ENCODE measurements at places on chromosomes 3 and 15. TPM values are rescaled to one million over a fixed set of nuclear protein-coding genes. Genes with fewer than 3 reads are reported as not detected.

The TFDP2 gene
- 52.0 TPM for total RNA-seq

The CLDND1 gene
- total RNA-seq: 42.6 TPM

DNA sequence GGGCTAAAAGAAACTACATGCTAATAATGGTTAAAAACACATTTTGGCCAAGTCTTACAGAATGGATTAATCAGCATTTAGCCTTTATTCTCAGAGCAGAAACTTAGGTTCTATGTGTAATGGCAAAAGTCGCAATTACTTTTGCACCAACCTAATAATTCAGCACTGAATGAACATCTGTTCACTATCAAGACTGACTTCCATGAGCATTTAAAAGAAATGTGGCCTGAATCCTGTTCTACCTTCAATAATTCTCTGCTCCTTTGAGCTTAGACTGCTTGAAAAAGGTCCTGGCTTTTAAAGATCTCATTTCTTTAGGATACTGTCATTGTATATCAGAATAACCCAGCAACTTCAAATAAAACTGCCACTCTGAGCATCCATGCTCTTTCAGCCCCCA lies 145.9 kb downstream of the PDZRN3 start:
- DNase-seq: no peak

GRCh38 chr3:165897137-165897536 lies 59.9 kb upstream of the BCHE start:
- no peak for DNase-seq

The GASK1A gene
- total RNA-seq: 22.8 TPM

- DNase-seq: no peak
These were observed 5.3 kb downstream of the PLSCR2 start for GRCh38 chr3:146464005-146464595.

The C2CD4A gene
- total RNA-seq: not detected

The FANCD2 gene
- total RNA-seq: 0.84 TPM

GRCh38 chr3:8421267-8421666 lies 80.4 kb upstream of the LMCD1 start:
- no peak for DNase-seq

The PLSCR4 gene
- 46.1 TPM for total RNA-seq

DNA sequence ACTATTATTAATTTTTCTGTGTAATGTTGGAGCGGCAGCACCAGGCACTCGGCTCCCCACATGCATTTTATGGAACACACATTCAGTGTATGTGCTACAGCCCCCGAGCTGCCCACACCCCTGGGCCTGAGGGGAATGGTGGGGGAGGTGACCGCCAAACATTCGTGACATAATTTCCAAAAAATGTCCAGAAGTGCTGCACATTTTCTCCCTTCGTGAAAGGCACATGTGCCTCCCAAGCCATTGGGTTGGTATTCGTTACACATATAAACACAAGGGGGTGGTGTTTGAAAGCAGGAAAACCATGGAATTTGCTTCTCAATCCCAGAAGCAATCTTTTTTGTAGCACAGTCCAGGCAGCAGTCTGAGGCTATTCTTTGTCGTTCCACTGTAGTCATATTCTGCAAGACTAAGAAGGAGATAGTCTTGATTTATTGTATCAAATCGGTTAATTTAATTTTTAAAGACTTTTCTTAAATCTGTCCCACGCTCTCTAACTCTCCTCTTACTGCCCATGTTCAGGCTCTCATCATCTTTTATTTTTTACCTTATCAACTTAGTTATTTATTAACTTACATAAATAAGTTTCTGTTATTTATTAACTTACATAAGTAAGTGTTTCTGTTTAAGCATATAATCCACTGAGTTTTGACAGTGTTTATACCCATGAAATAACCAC lies 39.2 kb upstream of the POLR2M start:
- no peak for DNase-seq

GRCh38 chr3:157672061-157672460 lies 168.8 kb upstream of the VEPH1 start:
- DNase-seq: no peak

- no peak for DNase-seq
These were observed 650.8 kb upstream of the ADAMTS9 start for GRCh38 chr3:65338571-65338970.

The PCBP4 gene
- total RNA-seq: 4.9 TPM

DNA sequence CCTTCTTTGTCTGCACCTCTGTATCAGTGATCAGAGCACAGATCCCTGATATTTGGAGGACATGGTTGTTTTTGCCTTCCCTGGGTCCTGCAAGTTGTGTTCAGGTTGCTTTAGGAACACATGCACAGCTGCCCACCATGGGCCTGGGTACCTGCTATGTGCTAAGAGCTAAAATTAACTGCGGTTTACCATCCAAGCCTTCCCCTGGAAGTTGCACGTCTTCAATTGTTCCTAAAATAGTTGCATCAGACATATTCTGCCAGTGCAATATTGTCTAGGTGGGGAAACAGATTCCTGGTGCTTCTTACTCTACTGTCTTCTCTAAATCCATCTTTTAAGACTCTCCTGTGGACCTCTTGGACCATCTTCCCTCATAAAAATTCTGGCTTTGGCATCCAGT lies 80.9 kb downstream of the PDE8A start:
- no peak for DNase-seq

GRCh38 chr3:134971306-134971705 lies 176.2 kb downstream of the EPHB1 start:
- no peak for DNase-seq

DNA sequence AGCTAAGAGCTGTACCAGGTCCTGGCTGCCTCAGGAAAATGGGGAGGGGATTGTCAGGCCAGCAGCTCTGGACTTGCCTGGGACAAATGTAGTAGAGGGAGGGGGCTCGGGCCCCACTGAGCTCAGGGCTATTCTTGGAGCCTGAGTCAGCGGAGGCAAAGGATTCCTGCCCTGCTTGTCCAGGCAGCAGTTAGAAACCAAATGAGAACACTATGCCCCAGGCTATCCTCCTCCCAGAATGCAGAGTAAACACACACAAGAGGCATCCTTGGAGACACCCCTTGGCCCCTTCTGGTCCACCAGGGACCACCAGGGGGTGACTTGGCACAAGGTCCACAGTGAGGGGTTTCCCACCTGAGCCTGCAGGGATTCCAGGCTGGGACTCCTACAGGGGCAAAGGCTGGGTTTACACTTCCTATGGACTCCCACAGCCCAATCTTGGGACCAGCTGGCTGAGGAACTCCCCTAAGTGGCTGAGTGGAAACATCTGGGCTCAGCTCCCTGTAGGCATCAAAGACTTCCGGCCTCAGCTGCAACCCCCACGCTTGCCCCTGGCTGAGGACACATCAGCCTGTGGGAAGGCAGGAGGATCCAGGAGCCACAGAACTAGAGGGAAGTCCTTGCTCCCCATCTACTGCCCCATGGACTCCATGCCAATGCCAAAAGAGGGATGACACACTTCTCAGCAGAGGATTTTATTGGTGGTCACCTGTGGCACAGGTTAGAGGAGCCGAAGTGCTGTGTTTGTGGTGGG lies 3.4 kb upstream of the COL7A1 start:
- no peak for DNase-seq

The TMCC1 gene
- 11.6 TPM for total RNA-seq

- no peak for DNase-seq
These were observed 101.0 kb downstream of the CADPS start for GRCh38 chr3:62774221-62774620.

- no peak for DNase-seq
These were observed 45.9 kb downstream of the ATP2C1 start for GRCh38 chr3:130939753-130940152.

DNA sequence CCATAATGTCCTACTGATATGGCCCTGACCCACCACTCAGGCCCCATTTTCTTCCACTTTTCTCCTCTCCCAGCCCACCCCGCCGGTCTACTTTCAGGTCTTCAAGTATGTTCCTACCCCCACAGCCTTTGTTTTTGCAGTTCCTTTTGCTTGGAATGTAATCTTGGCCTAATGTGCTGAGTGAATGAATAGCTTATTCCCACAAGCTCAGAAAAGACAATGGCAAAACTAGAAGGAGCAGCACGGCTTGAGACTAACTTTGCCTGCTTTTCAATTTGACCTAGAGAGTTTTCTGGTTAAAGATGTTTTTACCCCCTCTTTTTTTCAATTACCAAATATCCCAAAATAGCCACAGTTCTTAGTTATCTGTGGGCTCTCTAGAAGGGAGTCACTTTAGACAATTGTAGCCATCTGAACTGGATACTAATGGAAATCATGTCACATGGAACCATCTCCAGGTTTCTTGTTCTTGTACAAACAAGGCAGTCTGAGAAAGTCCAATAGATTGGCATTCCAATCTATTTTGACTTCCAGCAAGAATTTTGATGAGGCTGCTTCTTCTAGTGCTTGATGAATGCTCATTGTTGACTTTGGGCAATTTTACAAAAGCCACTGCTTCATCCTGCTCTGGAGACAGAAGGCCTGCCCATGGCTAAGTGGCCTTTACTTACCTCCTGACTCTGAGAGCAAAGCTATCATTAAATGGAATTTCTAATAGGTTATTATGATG lies 16.3 kb upstream of the LMCD1 start:
- DNase-seq: no peak

GRCh38 chr3:78281381-78281780 lies 1241.5 kb downstream of the ROBO2 start:
- no peak for DNase-seq

GRCh38 chr3:37375184-37376127 lies 201.1 kb upstream of the LRRFIP2 start:
- no peak for DNase-seq

The ARGFX gene
- not detected for total RNA-seq

The CFAP161 gene
- total RNA-seq: 0.75 TPM

The GREM1 gene
- under 0.01 TPM for total RNA-seq

DNA sequence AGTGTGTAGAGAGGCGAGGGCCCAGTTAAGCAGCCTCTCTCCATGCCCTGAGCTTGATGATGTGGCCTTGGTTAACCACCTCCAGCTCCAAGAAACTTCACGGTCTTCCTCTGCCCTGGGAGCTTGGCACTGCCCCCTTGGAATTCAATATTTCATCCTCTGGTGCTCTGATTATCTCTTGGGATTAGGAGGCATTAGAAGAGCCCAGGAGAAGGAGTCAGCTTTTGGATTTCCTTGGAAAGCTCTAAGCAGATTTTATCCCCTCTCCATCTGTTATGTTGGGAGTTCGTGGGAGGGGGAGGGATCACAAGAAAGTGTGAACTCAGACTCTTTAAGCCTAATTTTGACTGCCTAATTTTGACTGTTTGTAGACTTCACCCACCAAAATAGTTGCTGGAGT lies 132.7 kb upstream of the AGBL1 start:
- no peak for DNase-seq

DNA sequence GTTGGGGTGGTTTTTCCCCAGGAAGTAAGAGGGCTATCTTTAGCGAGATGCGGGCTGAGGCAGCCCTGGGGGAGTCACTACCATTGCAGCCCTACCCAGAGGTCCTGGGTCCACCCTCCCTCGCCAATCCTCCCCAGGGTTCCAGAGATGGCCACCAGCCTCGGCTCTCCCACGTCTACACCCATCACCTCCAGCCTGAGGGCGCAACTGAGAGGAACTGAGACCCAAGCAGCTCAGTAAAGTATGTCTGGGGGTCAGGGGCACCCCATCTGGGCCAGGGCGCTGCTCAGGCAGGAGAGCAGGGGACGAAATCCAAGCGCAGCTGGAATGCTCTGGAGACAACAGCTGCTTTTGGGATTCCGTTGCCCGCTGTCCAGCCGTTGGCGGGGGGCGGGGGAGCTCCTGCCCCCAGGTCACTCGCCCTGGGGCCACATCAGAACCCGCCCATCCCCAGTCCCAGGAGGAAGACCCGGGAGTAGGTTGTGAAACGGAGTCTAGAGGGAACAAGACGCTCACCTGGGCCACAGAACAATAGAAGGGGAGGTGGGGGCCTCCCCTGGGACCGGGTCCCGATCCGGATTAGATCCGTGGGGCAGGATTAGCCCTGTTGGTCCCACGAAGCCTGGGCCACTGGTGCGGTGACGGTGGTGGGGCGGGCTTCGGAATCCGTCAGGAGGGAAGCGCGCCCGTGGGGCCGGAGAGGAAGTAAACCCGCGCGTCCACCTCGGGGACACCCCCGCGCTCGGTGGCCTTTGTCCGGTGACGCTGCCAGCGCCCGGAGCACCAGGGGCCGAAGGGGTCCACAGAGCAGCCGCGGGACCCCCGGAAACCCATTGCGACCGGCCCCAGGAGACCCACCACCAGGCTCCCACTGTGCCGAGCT lies 1.4 kb upstream of the NDUFAF3 start:
- DNase-seq: peak; percentile 62

GRCh38 chr15:71093054-71094024 lies 21.9 kb upstream of the THSD4 start:
- no peak for DNase-seq

DNA sequence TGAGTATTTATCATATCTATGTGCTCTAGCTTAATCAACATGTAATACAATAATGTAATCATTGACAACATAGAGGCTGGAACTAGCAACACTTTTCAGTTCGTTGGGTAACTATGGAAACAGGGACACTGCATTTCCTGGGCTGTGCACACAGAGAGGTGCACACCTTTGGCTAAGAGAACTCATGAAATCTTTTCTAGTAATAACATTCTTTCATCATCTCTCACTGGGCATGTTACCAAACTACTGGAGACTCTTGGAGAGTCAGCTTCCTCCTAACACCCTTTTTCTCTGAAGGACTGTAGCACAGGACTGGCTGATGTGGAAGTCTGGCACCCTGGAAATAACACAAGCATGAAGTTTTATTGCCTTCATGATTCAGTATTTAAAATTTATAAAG lies 135.6 kb downstream of the KCNMB2 start:
- DNase-seq: no peak

DNA sequence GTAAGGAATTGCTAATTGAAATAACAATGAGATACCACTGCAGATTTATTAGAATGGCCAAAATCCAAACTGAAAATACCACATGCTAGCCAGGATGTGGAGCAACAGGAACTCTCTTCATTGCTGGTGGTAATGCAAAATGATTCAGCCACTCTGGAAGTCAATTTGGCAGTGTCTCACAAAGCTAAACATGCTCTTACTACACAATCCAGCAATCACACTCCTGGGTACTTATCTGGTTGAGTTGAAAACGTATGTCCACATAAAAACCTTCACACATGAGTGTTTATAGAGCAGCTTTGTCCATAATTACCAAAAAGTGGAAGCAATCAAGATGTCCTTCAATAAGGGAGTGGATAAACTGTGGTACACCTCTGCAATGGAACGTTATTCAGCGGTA lies 113.3 kb downstream of the SMAD6 start:
- no peak for DNase-seq

DNA sequence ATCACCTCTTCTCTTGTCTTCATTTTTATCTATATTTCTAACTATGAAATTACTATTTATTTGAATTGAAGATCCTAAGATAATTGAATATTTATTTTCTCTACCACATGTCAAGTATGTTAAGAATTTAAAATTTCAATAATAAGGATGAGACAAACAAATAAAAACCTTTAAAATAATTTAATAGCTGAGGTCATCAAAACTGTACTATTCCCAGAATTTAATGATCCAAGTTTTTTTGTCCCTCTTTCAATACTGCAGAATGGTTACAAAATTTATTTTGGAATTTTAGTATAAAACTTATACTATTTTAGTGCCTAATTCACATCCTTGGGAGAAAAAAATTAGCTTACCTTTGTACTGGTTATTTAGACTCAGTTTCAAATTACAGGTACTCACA lies 774.9 kb downstream of the ROBO2 start:
- no peak for DNase-seq

GRCh38 chr15:69154078-69154477 lies 6.4 kb upstream of the GLCE start:
- DNase-seq: no peak

Measured in liver (tissue), 10 donors.